CD4-positive, alpha-beta T cell treated with Interleukin-21 for 1 hour (primary cell): ENCODE measurements at places on chromosomes 3 and 15.

DNA sequence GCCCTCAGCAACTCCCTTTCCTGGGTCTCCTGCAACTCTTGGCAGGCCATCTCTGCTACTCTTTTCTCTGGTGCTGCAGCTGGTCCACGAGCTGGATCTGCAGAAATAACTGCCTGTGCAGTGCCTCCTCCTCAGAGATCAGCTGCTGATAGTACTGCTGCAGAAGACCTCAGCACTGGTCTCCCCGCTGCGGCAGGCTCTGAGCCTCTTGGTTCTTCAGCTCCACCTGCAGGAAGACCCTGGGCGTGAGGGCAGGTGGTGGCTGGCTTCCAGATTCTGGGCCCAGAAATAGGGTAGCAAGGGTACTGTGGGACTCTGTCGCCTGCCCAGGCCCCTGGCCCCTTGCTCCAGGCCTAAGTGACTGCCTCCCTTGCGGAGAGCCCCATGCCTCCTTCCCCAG, 79.7 kb upstream of the C2CD4B start:
- DNase-seq: no peak

GRCh38 chr15:35126236-35126635, 41.1 kb upstream of the NANOGP8 start:
- no peak for DNase-seq

GRCh38 chr3:27526614-27527315, 42.6 kb upstream of the SLC4A7 start:
- DNase-seq: no peak

DNA sequence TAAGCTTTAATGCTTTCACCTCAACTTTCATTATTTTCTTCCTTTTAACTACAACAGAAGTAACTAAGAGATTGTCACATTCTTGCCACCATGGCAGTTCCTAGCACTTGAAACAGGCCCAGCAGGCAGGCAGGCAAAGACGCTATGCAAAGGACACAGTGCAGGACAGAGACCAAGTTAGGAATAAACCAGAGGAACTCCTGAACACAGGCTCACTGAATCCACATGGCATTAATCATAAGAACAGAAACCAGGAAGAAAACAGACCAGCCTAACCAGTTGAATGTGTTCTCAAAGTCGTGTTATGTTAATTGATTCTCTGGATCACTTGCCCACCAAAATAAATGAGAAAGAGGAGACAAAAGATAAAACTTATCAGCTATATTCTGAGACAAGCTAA, 397.6 kb downstream of the TBL1XR1 start:
- DNase-seq: no peak

GRCh38 chr3:167441256-167441655, 32.6 kb downstream of the SERPINI2 start:
- DNase-seq: no peak

GRCh38 chr15:67521783-67522568, 1.0 kb downstream of the C15orf61 start:
- no peak for DNase-seq

DNA sequence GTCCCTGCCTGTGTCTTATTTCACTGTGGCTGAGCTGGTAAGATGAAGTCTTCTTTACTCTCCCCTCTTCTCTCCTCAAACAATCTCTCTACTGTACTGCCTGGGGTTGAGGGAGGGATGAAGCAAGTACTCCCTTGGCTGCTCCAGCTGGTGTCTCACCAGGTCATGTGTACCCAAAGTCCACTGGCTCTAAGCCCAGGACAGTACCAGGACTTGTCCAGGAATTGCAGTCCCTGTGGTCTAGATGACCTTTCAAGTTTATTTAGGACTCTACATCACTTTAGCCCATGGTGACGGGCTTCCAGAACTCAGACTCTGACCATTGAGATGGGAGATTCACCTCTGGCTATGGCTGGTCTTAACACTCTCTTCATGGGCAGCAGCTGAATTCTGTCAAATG, 17.5 kb upstream of the SLC27A2 start:
- no peak for DNase-seq

DNA sequence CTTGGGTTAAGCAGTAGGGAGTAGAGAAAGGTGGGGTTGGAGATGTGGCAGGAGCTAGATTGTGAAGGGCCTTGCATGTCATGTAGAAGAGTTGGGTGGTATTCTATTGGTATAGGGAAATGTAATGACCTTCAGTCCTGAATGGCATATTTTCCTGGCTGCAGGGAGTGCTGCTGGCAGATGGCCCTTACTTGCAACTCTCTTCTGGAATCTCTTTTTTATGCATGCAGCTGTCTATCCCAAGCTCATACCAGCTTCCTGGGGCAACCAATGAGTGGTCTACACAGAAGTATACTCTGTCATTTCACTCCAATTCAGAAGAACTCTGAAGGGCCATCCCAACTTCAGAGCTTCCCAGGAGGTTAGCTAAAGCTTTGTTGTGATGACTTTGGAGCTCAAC, 144.7 kb upstream of the ANKRD28 start:
- DNase-seq: no peak

DNA sequence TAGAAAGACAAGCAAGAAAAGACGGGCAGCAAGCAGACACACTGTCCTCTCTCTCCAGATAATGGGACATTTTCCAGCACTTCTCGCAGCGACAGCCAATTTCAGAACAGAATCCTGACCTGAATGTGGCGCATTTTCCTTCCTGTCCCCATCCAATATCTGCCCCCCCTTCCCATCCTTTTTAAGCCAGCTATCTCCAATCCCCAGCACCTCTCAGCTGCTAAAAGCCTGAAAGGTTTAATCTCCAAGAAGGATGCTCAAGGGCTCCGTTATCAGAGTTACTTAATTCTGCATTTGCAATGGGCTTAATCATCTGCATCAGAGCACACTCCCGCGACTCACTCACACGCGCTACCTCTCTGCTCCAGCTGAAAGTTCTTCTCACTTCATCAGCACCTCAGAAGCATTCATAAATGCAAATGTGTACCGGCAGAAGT, 50.5 kb downstream of the SRGAP3 start:
- no peak for DNase-seq

GRCh38 chr3:62131620-62132019, 241.7 kb downstream of the FEZF2 start:
- DNase-seq: no peak

GRCh38 chr15:57541805-57542504, 49.7 kb upstream of the MYZAP start:
- no peak for DNase-seq

GRCh38 chr3:84836961-84837360, 121.8 kb upstream of the CADM2 start:
- DNase-seq: no peak

GRCh38 chr3:5187920-5188418, 462 bp downstream of the EDEM1 start:
- peak; percentile 49 for DNase-seq

DNA sequence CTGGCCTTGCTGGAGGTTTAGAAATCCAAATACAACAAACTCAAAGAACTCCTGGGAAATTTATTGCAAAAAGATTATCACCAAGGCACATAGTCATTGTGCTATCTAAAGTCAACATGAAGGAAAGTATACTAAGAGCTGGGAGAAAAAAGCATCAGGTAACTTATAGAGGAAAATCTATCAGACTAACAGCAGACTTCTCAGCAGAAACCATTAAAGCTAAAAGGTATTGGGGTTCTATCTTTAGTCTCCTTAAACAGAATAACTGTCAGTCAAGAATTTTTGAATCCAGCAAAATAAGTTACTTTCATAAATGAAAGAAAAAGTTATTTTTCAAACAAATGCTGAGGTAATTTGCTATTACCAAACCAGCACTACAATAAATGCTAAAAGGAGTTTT, 8.0 kb downstream of the OR5K3 start:
- no peak for DNase-seq

GRCh38 chr15:70463453-70463834, 299.9 kb downstream of the UACA start:
- no peak for DNase-seq

GRCh38 chr3:14280326-14280725, 101.7 kb downstream of the LSM3 start:
- no peak for DNase-seq

- no peak for DNase-seq
These were observed 314.1 kb upstream of the LRRC3B start for GRCh38 chr3:26308454-26308853.

DNA sequence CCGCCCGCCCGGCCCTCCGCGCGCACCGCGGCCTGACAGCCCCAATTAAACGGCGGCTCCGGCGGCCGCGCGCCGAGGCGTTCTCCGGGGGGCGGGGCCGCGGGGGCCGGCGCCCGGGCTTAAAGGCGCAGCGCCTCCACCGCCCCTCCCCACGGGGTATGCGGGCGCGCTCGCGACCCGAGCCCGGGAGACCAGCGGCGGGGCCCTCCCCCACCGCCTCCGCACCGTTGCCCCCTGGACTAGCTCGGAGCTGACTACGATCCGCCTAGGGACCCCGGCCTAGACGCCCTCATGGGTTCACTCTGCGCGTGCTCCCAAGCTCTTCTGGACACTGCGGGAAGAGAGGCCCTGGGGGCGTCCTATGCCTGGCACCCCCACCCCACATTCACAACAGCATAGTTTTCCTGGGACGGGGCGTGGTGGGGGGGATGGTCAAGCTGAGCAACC, at the start of gene DUSP7:
DUSP7 (minus strand) TSS at position 51 of the 447 bp plus-strand sequence. CDS start 205 bp downstream, outside the sequence.
- peak; percentile 68 for DNase-seq

DNA sequence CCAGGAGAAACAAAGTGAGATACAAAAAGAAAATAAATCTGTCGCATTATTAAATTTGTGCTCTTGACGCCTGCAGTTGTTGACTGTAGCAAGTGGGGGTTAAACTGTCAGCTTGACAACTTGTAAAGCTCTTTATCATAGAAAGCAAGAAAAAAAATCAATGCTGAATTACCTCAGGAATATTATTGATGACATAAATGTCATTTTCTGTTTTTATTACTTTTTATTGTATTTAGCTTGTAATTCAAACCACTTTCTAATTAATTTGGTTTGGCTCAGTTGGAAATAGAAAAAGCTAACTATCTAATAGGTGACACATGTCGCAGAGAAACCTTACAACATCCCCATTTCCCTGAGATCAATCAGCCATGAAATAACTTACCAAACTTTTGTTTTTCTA, 195.3 kb downstream of the CDIN1 start:
- no peak for DNase-seq

DNA sequence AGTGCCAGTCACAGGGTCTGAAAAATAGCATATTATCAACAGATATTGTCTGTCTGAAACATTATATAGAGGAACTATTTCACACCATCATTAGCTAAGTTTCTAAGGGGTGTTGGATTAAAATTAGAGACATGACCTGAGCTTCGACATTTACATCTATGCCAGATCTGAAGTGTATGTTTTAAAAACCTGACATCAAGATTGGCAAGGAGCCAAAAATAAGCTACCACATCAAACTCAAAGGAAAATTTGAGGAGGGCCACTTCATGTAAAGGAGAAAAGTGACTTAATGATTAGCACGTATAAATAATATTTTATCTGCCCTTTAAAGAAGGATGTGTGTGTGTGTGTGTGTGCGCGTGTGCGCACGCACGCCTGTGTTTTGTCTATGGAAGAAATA, 752.0 kb upstream of the GRM7 start:
- DNase-seq: no peak

GRCh38 chr3:137789236-137789635, 25.1 kb downstream of the SOX14 start:
- DNase-seq: no peak

- no peak for DNase-seq
These were observed 38.2 kb upstream of the CNOT10 start for GRCh38 chr3:32646761-32647160.

GRCh38 chr3:78050276-78051065, 1010.6 kb downstream of the ROBO2 start:
- no peak for DNase-seq

- no peak for DNase-seq
These were observed 55.5 kb upstream of the PLXNA1 start for GRCh38 chr3:126927401-126927750.

DNA sequence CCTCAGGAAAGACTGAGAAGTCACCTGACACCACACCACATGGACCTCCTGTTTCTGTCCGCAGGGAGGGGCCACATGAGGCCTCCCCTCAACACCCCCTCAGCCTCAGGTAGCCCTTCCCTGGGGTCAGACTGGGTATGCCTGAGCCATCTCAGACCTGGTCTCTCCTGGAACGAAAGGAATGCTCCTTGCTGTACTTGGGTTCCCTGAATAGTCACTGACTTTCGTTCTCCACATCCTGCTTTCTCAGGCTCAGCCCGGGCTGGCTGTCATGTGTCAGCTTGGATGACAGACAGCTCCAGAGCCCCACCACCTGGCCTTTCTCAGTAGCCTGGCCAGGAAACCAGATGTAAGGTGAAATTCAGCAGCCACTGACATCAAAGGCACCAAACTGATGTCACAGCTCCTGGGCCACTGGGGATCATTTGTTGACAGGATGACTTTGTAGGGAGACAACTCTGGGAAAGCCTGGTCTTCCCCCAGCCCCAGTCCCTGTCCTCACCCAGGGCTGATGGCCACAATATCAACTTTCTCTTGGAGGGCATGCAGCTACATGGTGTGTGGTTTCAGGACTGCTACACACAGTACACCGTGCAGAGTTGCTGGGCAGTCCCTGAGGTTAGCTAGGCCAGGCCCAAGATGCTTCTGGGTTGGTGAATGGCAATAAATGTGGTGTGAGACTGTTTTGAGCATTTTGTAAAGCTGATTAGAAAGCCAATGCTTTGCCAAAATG, 141.4 kb upstream of the MRPS22 start:
- no peak for DNase-seq

- DNase-seq: no peak
These were observed 34.4 kb downstream of the FAM240A start for GRCh38 chr3:46646700-46647099.

GRCh38 chr3:124896824-124897526, 9.8 kb upstream of the ITGB5 start:
- no peak for DNase-seq

- no peak for DNase-seq
These were observed 240.9 kb downstream of the TUSC7 start for GRCh38 chr3:116950301-116951055.

GRCh38 chr15:47541562-47541961, 175.7 kb upstream of the SEMA6D start:
- DNase-seq: no peak

DNA sequence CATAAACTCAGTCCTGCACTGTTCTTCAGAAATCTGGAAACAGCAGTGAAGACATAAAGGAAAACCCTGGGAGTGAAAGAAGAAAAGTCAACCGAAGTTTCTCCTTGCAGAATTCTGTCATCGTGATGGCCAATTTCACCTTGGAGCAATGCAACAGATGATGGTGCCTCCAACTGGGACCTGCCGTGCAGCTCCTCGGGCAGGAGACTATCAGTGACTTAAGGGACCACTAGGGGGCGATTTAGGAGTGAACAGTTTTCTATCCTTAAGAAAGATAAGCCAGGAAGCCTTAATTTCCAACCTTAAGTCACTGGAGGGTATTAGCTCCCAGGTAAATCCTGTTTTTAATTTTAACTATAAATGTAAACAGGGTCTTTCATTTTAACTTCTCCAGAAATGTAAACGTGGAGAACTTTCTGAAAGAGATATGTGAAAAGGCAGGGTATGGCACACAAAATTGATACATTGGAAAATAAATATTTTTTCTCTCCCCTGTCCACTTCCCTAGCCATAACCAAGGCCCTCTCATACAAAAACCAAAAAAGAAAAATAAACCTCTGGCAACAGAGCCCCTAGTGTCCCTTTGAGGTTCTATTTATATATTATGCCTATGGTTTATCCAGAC, 116.3 kb downstream of the PDZRN3 start:
- peak; percentile 20 for DNase-seq
